SW 1271 (cell line): ENCODE measurements at places on chromosomes 1 and 21.

- no peak for DNase-seq
Measured at GRCh38 chr1:165161130-165161529, 195.4 kb downstream of the LMX1A start.

DNA sequence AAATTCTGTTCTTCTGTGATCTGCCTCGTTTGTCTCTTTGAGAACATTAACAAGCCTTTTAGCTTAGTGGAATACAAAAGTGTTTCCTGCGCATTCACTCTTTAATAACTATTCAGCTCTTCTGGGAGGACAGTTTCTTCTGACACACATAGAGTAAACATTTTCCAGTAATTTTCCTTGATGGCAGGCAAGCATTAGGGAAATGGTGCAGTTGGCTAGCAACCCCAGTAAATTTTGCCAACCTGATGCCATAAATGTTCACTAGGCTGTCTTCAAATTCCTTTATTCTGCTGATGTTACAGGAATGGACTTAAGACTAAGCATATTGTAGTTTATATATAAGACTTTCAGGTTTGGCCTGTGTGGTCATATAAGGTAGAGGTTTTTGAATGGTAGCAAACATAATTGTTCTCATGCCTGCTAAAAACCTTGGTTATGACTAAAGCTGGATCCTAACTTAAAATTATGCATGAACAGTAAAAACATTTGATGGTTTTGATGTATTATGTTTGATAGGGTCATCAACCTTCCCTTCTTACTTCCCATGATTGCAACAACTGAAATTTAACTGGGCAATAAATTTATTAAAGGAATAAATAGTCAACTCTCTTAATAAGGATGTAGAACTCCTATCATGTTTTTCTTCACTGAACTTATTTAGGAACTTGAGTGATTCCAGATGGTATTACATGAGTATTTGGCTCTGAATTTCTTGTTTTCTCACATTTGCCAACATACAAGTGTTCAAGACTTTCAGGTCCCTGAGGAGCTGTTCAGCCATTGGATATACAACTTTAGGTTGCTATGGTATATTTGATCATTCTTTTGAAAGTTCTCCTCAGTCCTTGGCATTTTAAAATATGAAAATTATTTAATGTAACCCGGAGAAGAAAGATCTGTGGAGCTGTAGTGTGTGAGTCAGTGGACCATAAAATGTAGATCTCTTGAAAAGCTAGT lies 223.4 kb downstream of the FMN2 start:
- no peak for DNase-seq

- no peak for DNase-seq
Measured at GRCh38 chr1:230292689-230293389, 133.3 kb downstream of the PGBD5 start.

- DNase-seq = no peak
Measured at GRCh38 chr21:42570841-42571387, 57.3 kb downstream of the SLC37A1 start.
